Stimulated activated CD4-positive, alpha-beta T cell treated with anti-CD3 and anti-CD28 coated beads, Interleukin-12 subunit alpha, Interleukin-12 subunit beta, amount 100 ng/mL, for 4 hours (primary cell): ENCODE measurements at places on chromosomes 5 and 9.

- no peak for DNase-seq
These were observed 32.9 kb upstream of the FAM120AOS start for GRCh38 chr9:93486268-93486667.

- DNase-seq = no peak
These were observed 101.2 kb upstream of the GDNF start for GRCh38 chr5:37940931-37941623.

- no peak for DNase-seq
These were observed 114.9 kb downstream of the GAPVD1 start for GRCh38 chr9:125376261-125377226.

- no peak for DNase-seq
These were observed 131.8 kb downstream of the ADAMTSL1 start for GRCh38 chr9:18605766-18606180.

- no peak for DNase-seq
These were observed 19.3 kb downstream of the FYB1 start for GRCh38 chr5:39200081-39200480.

GRCh38 chr5:150766251-150766650 is 7.4 kb upstream of the DCTN4 start:
- DNase-seq = no peak

DNA sequence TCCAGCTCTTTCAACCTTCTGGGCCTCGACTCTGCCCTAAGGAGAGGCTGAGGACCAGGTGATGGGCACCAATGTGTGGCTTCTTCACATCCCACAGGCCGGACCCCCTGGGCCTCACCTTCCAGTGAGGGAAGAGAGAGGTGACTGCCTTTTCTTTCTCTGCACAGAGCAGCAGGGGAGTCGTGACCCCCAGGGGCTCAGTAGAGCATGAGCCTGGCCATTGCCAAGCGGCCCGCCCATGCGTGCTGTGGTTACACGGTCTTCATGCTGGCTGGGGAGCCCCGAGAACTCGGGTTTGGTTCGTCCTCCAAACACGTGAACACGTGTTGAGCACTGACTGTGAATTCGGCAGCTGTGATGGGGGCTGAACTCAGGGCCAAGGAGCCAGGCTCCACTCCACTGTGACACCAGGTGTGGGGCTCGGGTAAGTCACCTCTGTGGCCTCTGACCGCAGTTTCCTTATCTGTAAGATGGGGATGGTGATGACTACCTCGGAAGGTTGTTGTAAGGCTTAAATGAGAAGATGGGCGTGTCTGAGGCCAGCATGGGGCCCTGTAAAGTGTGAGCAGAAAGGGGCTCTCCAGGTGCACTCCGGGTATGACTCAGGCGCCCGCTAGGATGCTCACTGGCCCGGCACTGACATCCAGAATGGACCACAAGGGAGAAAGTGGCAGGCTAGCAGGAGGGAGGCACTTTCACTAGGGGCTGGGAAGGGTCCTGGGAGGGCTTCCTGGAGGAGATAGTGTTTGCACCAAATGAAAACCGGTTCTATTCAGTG is 13.4 kb upstream of the GRHPR start:
- DNase-seq = peak; percentile 46

DNA sequence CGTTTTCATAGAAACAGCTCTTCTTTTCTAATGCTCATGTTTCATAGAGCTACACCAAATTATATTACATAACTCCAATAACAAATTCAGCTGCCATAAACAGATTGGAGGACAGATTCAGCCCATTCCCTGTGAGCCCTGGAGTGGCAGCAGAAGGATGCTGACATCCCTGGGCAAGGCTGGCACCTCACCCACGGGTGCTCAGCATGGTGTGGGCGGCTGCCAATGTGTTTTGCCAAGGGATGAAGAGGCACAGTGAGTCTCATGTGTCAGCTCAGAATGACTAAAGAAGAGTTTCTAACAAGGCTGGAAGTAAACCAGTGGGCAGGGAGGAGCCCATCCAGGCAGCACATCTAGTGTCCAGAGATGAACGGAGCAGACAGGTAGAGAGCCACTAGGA is 127.1 kb upstream of the ICE1 start:
- DNase-seq = no peak

DNA sequence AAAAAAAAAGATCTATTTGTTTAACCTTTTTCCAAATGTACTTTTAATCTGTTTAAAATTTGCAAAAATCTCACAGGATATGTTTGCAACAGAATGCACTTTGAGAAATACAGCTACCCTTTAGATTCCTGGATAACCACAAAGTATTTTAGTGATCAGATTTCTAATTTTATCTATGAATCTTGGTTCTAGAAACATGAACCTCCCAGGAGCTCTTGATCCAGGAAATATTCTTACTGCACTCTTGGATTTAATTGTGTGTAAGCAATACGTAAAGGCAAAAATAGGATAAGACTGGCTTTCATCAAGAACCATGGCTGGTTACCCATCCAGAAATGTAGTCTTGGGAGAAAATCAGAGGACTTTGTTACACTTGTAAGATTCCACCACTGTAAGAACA is 1581.8 kb upstream of the WWC1 start:
- no peak for DNase-seq

DNA sequence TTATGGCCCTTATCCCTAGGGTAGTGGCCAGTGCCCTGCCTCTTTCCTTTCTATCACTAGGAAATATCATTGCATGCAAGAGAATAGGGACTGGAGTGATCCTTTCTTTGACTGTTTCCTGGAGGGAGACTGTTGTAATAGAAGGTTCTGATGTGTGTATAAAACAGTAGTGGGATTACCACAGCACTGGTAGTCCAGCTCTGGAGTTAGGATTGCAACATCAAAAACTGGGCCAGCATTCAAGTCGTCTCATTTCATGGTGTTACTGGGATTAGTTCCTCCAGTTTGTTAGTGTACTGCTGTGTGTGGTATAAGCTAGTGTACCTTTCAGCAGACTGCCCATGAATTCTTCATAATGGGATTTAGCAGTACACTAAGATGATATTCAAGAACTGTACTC is 45.8 kb downstream of the KIAA1958 start:
- no peak for DNase-seq

- no peak for DNase-seq
These were observed 14.5 kb upstream of the AUH start for GRCh38 chr9:91376239-91376638.

DNA sequence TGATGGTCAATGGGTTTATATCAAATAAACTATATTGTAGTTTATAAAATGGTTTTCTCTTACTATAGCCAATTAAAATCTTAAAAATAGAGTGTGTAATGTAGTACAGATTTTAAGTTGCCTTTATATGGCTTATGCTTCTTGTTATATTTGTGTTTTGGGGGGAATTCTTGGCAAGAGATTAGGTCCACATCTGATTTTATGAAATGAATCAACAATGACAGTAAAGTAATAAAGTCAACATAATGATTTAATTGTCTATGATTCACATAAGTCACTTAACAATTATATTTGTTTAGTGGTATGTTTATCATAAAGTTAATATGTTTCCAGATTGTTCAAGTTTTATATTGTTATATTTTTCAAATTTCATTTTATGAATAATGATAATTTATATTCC is 164.8 kb downstream of the COMMD10 start:
- DNase-seq = no peak

DNA sequence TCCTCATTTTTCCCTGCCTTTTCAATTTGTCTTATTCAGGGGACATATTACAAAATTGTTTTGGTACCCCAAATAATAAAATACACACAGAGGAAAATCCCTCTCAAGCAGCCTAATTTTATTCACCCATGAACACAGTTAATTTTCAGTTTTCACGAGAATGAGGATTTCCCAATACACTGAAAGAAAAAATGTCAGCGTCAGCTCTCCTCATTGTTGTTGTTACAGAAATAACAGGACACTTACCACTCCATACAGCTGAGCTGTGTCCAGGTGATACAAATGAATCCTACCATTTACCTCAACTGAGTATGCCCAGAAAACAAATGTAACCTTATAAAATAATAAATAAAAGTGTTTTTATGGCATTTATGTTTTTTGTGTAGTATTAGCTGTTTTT is 144.6 kb upstream of the PCA3 start:
- no peak for DNase-seq

DNA sequence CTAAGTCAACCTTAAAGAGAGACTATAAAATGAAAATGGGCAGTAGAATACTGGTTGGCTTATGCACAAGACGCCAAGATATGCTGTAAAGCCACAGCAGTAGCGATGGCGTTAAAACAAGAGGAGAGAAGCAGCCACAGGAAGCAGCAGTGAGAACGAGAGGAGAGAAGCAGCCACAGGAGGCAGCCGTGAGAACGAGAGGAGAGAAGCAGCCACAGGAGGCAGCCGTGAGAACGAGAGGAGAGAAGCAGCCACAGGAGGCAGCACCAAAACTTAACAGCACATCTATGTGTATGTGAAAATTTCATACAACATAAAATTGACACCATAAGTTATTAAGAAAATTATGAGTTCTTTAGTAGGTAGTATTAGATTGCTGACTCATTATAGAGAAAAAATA is 2318.6 kb upstream of the ACO1 start:
- no peak for DNase-seq

GRCh38 chr9:96383165-96383942 is at the start of gene SLC35D2:
Gene SLC35D2, minus strand, starts transcription at chr9:96383711. Its CDS starts 77 bp downstream, at chr9:96383634.
- peak; percentile 8 for DNase-seq

DNA sequence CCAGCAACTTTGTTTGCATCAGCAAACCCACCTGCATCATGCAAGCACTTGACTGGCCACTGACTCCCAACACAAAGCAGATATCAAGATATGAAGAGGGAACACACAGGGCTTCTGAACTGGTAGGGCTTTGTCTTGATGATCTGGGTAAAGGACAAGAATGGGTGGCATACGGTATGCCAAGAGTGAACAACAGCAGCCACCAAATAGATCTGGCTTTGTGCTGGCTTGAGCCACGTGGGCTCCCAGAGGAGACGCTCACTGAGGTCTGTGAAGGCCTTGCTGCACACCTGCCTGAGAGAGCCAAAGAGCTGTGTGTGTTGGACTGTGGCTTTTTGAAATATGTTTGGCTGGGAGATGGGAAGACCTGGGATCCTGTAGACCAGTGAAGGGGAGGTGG is 43.5 kb downstream of the FGF1 start:
- DNase-seq = no peak

- DNase-seq = no peak
These were observed 83.0 kb downstream of the ELAVL2 start for GRCh38 chr9:23743036-23743435.

DNA sequence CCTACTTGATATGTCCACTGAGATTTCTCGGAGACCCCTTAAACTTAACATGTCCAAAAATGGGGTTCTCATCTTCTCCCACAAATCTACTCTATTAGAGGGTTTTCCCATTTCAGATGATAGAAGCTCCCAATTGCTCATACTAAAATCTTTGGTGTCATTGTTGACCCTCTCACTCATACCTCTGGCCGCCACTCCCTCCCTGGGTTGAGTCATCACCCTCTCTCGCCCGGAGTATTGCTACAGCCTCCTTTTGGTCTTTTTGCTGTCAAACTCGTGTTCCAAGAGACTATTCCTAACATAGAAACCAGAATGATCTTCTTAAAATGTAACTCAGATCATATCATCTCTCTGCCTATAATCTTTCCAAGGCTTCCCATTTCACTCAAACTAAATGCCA is 91.0 kb upstream of the GNAQ start:
- DNase-seq = no peak

- no peak for DNase-seq
These were observed 36.7 kb downstream of the ANKH start for GRCh38 chr5:14834584-14835550.

DNA sequence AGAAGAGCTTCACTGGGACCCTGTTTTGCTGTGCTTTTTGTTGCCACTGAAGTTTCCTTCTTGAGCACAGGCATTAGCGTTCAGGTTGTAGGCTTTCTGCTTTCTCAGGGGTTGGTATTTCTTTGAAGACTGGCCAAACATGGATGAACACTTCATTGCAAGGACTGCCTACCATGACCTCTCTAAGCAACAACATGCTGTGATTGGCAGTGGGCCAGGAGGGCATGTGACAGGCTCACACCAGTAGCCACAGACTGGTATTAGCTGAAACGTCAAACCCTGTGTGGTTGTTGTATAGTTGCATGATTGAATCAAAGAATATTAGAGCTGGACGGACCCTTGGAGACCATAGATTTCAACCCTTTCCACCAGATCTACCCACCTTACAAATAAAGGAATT is 20.0 kb upstream of the MLANA start:
- DNase-seq = no peak

DNA sequence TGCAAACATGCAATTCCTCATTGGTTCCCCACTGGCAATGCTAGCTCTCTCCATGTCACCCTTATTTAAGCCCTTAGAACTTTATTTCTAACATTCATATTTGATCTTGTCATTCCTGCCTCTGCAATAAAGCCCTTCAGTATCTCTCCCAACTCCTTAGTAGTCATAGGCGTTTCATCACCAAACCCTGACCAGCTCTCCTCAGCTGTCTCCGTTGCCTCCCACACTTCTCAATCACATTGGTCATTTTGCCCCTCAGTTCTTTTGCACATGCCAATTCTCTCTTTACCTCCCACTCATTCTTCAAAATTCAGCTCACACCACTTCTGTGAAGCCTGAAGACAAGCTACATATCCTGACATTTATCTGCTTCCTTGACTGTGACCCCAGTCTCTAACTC is 2.8 kb upstream of the RUSC2 start:
- DNase-seq = no peak

GRCh38 chr5:40017135-40017534 is 592.4 kb upstream of the DAB2 start:
- DNase-seq = no peak

GRCh38 chr5:139647506-139648204 is 494 bp upstream of the CXXC5 start:
- DNase-seq = no peak

- no peak for DNase-seq
These were observed 44.8 kb downstream of the EHMT1 start for GRCh38 chr9:137663584-137663983.

- DNase-seq = no peak
These were observed 156.2 kb upstream of the S1PR3 start for GRCh38 chr9:88835038-88835466.

DNA sequence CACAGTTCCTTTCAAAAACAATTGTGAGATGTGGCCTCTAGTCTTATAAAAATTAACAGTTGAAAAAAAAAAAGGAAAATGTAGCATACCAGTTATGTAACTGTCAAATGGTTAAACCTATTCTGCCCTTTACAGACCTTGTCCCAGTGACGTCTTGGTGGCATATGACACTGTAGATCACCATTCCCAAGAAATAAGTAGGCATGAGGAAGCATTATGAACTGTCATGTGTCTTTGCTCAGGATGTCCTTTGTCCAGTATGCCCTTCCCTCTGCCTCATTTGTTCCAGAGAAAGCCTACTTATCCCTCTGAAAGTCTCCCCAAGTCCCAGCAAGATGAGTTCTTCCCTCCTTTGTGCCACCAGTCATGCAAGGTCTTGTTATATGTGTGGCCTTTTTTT is 63.2 kb downstream of the PAM start:
- DNase-seq = no peak

DNA sequence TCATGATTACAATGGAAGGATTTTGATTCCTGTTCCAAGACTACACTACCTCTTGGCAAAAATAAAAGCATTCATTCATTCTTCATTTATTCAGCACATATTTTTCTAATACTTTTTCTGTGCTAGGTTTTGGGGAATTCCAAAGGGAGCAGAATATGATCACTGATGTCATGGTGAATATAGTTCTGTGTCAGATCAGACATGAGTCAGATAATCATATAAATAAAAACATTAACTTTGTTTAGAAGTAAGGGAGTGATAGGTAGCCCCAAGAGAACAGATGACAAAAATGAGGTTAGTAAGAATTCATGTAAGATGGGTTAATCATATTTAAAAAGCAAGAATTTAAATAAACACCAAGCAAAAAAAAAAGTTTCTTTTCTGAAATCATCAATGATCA is 94.1 kb upstream of the RANBP6 start:
- DNase-seq = no peak
